Hematopoietic multipotent progenitor cell treated with erythropoietin and hydrocortisone succinate and interleukin-3 and kit ligand, for 4 days (in vitro differentiated cells): ENCODE measurements at places on chromosomes 6 and 20.

DNA sequence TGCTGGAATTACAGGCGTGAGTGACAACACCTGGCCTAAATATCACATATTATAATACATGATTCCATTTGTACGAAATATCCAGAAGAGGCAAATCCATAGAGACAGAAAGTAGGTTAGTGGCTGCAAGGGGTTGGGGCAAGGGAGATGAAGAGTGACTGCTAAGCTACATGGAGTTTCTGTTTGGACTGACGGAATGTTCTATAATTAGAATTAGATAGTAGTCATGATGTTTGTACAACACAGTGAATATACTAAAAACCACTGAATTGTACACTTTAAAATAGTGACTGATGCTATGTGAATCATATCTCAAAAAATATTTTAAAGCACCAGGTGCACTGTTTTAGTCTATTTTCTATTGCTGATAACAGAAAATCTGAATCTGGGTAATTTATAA is 3.7 kb upstream of the HEBP2 start:
- no peak for DNase-seq

DNA sequence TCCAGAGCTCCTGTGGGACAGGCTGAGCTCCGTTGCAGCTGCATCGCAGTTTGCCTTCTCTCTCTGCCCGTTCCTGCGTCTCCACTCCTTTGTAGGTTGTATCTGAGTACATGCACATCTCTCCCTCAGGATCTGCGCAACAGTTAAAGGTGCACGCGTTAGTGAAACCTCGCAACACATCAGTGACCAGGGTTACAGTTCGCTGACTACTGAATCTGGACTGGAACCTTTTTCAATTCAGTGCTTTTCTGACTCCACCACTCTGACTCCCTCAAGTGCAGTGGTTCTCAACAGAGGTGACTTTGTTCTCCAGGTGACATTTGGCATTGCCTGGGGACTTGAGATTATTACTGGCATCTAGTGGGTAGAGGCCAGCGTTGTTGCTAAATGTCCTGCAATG is 44.0 kb downstream of the UST start:
- DNase-seq = no peak

DNA sequence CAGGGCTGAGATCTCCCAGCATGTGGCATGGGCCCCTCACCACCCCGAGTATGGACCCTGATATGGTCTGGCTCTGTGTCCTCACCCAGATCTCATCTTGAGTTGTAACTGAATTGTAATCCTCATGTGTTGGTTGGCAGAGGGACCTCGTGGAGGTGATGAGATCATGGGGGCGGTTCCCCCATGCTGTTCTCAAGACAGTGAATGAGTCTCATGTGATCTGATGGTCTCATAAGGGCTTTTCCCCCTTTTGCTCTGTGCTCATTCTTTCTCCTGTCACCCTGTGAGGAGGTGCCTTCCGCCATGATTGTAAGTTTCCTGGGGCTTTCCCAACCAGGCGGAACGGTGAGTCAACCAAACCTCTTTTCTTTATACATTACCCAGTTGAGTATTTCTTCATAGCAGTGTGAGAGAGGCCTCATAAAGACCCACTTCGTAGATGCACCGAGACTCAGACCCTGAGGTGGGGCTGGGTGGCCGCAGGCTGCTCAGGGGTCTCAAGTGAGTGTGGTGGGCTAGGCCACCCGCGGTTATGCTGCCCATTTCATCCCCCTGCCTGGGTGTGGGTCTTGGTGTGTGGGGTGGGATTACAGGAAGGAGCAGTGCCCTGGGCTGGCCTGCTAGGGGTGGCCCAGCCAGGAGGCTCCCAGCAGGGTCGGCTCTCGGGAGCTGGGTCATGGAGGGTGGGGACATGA is 26.2 kb upstream of the GATA5 start:
- DNase-seq = peak; percentile 75

DNA sequence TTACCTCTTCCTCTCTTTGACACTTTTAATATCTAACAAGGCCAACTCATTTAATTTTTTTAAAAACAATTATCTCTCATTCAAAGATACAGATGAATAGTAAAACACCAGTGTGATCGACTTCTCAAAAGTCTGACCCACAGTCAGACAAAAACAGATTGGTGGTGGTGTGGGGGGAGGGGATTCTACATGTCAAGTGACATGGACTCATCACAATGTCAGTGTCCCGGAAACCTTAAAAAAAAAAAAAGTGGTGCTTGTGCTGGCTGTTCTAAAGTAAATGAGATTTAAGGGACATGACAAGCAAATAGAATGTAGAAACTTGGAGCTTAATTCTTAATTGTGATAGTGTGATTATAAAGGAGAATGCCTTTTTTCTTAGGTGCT is 16.3 kb upstream of the RFPL4B start:
- DNase-seq = no peak

- DNase-seq = no peak
Observed at GRCh38 chr6:156053626-156054025, 598.0 kb upstream of the NOX3 start.

GRCh38 chr6:25477006-25477590 is 174.9 kb upstream of the SCGN start:
- peak; percentile 37 for DNase-seq
